Immature natural killer cell (primary cell): ENCODE measurements at places on chromosomes 5 and 9.

DNA sequence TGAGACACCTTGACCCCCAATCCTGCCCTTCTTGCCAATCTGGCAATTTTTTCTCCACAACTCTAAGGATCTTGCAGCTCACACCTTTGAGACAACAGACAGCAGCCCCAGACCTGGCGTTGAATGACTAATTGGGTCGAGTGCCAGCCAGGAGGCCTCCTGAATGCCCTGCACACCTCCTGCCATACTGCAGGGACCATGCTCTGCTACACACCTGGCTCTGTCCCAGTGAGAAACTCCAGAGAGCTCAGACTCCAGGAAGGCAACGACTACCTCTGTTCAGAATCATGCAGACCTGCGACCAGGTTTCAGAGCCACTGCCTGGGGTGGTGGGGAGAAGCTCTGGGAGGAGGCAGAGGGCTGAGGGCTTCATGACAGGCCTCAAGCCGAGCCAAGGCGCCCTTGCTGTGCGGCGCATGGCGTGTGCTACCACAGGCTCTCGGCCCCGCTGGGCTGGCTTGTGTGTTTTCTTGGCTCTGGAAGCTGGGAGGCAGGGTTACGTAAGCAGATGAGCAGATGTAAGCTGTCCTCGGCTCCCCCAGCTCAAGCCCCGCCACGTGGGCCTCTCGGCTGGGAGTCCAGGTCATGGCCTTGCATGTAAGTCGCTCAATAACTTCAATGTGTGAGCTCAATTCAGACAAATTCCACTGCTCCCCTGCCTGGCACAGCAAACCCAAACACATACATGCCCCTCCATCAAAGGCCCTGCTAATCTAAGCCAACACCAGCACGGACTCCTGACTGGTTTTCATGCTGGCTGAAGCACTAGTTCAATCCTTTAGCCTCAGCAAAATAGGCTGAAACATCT lies 27.5 kb downstream of the B4GALT1 start:
- no peak for DNase-seq

GRCh38 chr9:131762356-131762932 lies 22.6 kb upstream of the RAPGEF1 start:
- DNase-seq: peak; percentile 68

GRCh38 chr9:105141146-105141975 lies 103.1 kb upstream of the SLC44A1 start:
- no peak for DNase-seq

- peak; percentile 94 for DNase-seq
Measured at GRCh38 chr5:154940772-154941620, at the start of gene MRPL22. MRPL22 (plus strand) TSS chr5:154941073; CDS start chr5:154941111, 38 bp downstream.

DNA sequence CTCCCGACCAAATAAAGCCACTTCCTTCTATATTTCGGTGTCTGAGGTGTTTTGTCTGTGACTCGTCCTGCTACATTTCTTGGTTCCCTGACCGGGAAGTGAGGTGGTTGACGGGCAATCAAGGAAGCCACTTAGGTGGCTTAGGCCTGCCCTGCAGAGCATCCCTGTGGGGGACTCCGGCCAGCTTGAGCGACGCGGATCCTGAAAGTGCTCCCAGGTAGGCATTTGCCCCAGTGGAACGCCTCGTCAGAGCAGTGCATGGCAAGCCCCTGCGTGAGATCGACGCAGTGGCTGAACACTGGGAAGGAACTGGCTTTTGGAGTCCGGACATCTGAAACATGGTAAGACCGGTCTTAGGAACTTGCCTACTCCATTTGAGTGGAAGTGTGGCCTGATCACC lies 157.2 kb upstream of the COX7C start:
- no peak for DNase-seq

DNA sequence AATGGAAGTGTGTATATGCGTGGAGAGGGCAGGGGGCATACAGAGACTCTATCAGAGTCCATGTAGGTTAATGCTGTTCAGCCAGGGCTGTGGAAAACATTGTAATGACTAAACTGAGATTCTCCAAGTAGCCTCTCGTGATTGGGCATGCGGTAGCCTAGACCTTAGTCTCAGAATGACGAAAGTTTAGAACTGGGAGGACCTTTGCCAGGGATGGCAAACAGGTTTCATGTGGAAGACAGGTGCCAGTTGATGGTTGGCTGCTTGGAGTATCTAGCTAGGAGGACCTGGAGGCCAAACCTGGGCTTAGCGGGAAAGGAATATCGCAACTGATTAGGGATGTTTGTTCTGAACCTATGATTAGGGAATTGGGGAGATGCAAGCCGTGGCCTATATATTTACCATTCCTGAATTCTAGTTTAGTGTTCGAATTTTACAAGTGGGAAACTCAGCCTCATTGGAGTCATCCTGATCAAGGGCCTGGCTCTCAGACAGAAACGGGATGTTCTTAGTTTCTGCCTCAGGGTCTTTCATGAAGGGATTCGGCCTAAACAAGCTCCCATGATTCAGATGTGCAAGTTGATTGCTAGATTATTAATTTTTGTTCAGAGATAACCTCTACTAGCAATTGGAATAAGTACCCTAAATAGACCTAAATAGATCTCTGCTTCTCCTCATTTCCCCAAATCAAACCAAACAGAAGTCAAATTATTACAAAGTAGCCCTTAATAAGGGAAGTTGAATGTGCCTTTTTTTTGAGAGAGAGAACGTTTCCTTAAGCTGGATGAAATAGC lies 26.8 kb upstream of the TJP2 start:
- no peak for DNase-seq

GRCh38 chr5:160844177-160844576 lies 7.8 kb downstream of the ATP10B start:
- no peak for DNase-seq

GRCh38 chr5:67686746-67687145 lies 490.1 kb upstream of the CD180 start:
- DNase-seq: no peak

- peak; percentile 8 for DNase-seq
Measured at GRCh38 chr5:42767491-42768105, 11.0 kb downstream of the CCDC152 start.

- no peak for DNase-seq
Measured at GRCh38 chr5:177008716-177009115, 2.1 kb upstream of the UIMC1 start.

DNA sequence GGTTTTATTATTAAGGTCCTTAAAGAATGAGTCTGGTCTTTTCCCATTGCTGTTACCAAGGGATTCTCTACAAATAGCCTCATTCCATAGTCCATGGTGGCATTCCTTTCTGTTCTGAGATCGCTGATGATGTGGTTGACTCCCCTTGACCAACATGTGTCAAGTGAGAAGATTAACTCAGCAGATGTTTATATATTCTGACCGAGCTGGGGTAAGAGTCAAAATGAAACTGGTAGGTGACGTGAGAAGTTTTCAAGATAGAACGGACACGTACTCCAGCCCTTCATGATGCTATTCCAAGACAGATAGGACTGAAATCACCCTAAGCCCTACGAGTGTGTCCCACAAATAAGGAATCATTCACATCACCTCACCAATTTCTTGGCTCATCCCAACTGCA lies 155.5 kb upstream of the WWC1 start:
- DNase-seq: no peak

- DNase-seq: no peak
Measured at GRCh38 chr5:79062436-79062835, 7.0 kb downstream of the DMGDH start.

GRCh38 chr9:72579190-72579589 lies 57.8 kb downstream of the TMC1 start:
- DNase-seq: no peak
